ENCODE measurements at places on chromosomes 7 and 10.
A peak's percentile ranks its signal among the peaks of the same experiment; 100 is the strongest.

- no peak for DNase-seq
These were observed 1.9 kb downstream of the SKIDA1 start for GRCh38 chr10:21523557-21524008.

GRCh38 chr7:129495987-129496386 is 6.3 kb upstream of the SMKR1 start:
- DNase-seq: no peak

DNA sequence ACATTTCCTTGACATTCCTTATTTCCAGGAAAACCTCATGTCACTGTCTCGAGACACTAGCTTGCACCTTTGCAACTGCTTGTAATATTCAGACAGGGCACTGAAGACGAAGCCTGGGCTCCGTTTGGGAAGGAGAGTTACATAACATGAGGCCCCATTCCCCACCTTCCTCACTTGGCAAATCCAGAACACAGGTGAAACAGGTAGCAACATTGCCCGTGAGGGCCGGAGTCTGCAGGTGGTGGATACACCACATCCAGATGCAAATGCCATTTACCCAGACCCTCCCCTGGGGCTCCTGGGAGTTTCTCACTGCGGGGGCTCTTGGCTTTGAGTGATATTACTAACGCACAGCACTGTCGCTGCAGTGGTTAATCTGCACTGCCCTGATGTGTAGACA is 491.0 kb downstream of the PTPRN2 start:
- no peak for DNase-seq

- no peak for DNase-seq
These were observed 12.3 kb downstream of the ADARB2 start for GRCh38 chr10:1724921-1725488.

DNA sequence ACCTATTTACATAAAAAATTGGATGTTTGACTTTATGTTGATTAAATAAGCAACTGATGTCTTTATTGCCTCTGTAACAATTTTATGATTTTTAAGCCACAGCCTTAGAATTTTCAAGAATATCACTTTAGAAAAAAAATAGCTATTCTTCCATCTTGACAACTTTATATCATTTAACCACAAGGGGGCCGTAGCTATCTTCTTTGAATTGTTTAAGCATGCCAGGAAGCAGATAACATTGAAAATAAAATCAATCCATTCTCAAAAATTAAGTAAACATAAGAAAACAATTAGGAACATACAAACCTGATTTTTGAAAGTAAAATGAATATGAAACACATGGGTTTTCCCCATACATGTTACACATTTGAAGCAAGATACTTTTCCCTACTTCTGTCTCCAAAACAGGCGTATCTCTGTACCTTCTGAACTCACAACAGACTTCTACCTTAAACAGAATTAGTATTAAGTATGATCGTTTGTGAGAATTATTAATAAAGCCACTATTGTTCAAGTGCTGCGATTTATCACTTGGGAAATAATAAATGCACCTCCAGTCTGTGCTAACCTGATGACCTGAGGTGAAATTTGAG is 209.0 kb downstream of the CACNA2D1 start:
- DNase-seq: peak; percentile 20

DNA sequence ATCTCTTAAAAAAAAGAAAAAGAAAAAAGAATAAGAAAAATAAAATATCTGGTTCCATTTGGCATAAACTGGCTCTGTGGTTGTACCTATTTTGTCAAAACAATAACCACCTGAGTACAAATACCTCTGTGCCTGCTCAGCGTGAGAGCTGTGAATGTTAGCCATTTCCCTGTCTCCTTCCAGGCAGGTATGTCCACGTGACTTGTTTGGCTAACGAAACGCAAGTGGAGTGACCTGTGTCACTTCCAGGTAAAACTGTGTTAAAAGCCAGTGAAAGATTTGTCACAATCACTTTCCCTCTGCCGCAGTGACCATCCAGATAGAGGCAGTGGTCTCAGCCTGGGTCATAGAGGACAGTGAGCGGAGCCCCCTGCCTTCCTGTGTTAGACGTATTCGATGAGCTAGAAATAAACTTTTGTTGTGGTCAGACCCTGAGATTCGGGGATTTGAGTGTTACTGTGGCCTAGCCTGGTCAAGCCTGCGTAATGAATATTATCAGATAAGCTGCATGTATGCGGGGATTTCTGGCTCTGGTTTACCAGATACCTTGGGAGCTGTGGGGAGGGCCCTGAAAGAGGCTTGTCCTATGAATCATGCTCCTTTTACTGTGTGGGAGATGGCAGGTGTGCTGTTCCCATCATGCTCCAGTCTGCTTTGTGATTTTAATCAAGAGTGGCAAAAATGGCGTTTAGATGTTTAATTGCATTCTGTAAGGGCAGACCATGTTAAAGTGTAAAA is 3.8 kb downstream of the PTER start:
- no peak for DNase-seq

GRCh38 chr7:149764481-149765398 is 8.6 kb downstream of the ZNF467 start:
- no peak for DNase-seq

GRCh38 chr7:142854372-142855113 is at the start of gene EPHB6:
TSS of gene EPHB6 (plus strand) at chr7:142855076. CDS start at chr7:142863228, 8,152 bp downstream.
- DNase-seq: peak; percentile 21

GRCh38 chr10:69878038-69878437 is 76.3 kb downstream of the COL13A1 start:
- DNase-seq: no peak

DNA sequence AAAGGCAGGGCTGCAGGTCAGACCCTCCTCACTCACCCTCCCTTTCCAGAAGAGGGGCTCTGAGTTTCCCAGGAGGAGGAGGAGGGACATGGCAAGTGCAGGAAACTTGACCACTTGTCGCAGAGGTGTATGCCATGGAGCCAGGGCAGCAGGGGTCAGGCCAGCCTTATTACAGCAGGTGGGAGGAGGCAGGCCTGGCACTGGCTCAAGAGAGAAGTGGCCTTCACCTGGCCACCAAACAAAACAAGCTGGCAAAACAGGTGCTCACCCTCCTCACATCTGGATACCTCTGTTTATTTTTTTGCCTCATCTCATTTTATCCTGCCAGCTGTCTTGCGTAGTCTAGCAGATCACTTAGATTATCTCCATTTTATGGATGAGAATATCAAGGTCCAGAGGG is 12.5 kb downstream of the COL13A1 start:
- no peak for DNase-seq

GRCh38 chr10:24432478-24433416 is 223.8 kb downstream of the KIAA1217 start:
- no peak for DNase-seq

DNA sequence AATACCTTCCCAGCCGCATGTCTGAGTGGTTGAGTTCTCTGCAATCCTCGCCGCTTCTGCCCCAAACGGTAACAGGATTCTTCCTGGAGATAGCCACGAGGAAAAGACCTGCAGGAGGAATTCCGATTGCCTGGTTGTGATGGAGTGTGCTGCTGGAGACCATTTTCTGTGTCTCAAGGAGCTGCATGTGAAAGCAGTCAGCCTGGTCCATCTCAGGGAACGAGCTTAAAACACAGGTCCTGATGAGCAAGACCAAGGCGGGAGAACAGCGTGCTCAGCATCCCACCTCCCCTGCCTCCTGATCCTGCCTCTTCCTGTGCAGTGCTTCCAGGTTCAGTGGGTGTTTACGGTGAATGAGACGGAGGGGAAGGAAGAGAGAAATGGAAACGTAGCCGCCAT is 26.5 kb downstream of the VIPR2 start:
- no peak for DNase-seq

GRCh38 chr10:3393958-3394357 is 221.4 kb upstream of the PITRM1 start:
- no peak for DNase-seq

DNA sequence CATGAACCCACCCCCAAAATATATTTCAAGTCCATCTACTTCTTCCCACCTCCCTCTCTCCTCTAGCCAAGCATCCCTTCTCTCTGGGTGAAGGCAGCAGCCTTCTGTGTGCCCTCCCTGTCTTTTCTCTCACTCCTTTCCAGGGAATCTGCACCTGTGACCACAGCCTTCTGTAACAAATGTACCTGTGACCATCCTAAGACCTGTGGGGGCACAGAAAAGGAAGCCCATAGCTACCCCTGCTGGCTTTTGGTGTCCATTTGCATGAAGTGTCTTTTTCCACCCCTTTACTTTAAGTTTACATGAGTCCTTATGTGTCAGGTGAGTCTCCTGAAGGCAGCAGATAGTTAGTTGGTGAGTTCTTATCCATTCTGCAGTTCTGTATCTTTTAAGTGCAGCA is 2.0 kb upstream of the TBXAS1 start:
- no peak for DNase-seq

DNA sequence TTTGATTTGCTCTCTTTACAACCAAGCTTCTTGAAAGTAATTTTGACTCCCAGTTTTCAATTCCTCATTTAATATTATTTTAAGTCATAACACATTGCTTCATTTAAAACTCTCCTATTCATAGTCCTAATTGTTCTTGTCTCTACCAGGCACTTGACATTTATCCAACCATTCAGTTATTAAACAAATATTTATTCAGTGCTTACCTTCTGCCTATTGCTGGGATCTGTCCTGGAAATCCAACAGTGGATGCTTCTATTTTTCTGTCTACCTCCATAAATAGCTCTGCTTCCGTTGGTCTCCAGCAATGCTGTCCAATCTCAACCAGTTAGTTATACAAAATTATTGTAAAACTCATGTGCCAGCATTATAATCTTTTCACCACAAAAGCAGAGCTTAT is 615.1 kb downstream of the ZWINT start:
- no peak for DNase-seq

DNA sequence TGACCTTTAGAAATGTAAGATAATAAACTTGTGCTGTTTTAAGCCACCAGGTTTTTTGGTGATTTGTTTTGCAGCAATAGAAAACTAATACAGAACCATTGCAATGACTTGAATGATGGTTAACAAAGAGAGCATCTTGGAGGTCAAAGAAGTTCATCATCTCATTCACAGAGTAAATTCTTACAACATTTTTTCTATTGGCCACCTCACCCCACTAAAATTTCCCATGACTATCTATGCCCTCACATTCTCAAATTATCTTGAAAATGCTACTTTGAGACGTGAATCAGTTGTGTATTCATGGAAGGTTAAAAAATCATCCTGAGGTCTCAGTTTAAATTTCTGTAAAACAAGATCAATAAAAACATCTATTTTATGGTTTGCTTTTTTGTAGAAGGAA is 754.2 kb downstream of the SORCS1 start:
- DNase-seq: no peak

DNA sequence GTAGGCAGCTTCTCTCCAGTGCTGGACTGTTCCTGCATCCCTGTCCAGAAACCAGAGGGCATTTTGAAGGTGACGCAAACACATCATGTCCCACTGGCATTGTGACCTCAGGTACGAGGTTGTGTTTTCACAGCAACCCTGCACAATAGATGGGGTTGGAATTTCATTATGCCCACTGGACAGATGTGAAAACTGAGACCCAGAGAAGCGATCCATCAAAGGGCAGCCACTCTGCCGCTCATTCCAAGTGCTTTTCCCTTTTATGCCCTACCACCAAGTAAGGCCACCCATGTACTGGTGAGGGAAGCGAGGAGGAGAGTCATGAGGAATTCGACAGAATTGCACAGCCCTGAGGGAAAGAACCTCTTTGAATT is 63.3 kb downstream of the CALML3 start:
- no peak for DNase-seq

All from fibroblast of skin of left biceps (primary cell).